Chondrocyte (in vitro differentiated cells): ENCODE measurements at places on chromosomes 13 and 19.
A peak's percentile ranks its signal among the peaks of the same experiment; 100 is the strongest.

DNA sequence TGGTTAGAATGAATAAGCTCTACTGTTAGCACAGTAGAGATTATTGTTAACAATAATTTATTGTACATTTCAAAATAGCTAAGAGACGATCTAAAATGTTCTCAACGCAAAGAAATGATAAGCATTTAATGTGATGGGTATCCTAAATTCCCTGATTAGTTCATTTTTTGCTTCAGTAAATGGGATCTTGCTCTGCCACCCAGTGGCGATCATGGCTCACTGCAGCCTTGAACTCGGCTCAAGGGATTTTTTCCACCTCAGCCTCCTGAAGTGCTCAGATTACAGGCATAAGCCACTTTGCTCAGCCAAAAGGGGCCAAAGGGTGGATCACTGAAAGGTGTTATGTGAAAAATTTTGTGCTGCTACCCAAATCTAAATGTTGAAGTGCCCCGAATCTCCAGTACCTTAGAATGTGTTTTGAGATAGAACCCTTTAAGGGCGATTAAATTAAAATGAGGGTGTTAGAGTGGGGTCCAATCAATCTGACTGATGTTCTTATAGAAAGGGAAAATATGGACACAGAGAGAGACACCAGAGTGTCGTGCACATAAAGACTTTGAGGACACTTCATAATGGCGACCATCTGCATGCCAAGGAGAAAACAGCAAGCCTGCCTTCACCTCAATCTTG lies 31.5 kb upstream of the ZNF766 start:
- DNase-seq, result no peak

- DNase-seq, result no peak
These were observed 52.0 kb downstream of the STARD13 start for GRCh38 chr13:33233547-33233946.

GRCh38 chr19:42109896-42110295 lies 22.4 kb downstream of the POU2F2 start:
- DNase-seq, result no peak

DNA sequence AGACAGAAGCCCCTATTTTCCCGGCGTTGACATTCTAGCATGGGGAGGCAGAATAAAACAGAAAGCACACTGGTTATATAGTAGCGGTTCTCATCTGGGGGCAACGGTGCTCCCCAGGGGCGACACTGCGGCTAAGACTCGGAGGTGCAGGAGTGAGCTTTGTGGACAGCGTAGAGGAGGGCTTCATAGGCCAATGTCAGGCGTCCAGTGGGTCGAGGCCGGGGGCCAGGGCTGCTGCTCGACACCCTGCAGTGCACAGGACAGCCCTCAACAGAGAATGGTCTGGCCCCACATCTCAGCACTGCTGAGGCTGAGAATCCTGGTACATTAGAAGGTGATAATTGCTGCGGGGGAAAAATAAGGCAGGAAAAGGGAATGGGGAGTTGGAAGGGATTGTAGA lies 1.5 kb downstream of the ZNF628 start:
- peak; percentile 70 for DNase-seq
